CD4-positive, alpha-beta T cell treated with Interleukin-10 for 1 hour (primary cell): ENCODE measurements at places on chromosomes 4 and X.

GRCh38 chr4:138259271-138259670, 17.1 kb upstream of the SLC7A11 start:
- DNase-seq: no peak

- no peak for DNase-seq
Observed at GRCh38 chrX:70129816-70130215, 3.4 kb upstream of the IGBP1 start.

DNA sequence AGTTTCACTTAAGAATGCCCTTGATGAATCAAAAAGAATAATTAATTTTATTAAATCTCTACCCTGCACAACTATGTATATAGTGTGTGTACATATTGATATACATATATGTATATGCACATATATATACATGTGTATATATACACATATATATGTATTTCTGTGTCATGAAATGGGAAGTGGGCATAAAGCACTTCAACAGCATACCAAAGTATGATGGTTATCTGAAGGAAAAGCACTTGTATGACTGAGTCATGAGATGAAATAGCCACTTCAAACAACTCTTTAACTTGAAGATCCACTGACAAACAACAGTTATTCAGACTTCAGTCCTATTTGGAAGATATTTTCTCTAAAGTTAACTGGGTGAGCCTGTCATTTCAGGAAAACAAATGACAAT, 16.3 kb downstream of the RNF128 start:
- DNase-seq: no peak

DNA sequence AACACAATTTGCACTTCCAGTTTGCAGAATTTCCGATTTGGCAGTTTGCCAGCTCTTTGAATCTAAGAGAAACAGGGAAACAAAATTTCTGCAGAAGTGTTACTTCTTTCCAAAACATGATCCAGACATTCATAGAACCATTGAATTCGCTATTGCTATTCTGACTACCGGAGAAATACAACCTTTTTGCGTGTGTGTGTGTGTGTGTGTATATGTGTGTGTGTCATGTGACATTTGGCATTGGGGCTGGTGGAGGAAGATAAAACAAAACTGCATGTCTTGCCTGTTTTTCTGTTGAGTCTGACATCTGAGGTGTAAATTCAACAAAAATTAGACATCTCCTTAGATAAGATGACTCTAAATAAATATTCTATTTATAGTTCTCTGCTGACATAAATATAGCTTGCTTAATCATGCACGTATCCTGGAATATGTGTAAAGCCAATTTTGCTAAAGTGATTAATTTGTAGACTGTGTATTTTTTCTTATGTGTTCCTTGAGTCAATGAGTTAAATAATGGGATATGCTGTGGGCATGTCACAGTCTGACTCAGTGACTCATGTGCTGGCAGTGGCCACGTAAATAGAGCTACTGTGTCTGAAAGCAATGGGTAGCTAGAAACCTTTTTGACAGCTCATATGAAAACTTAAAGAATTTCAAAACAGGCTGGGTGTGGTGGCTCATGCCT, 98.9 kb downstream of the HPGD start:
- DNase-seq: peak; percentile 3

- no peak for DNase-seq
Observed at GRCh38 chr4:73919691-73920090, 50.5 kb downstream of the CXCL1 start.

- DNase-seq: no peak
Observed at GRCh38 chrX:130566028-130566683, 164.4 kb downstream of the RBMX2 start.

- no peak for DNase-seq
Observed at GRCh38 chr4:88204882-88205281, 46.4 kb upstream of the ABCG2 start.

- no peak for DNase-seq
Observed at GRCh38 chr4:76216975-76217814, 3.6 kb upstream of the SCARB2 start.

GRCh38 chrX:45527834-45528233, 327.2 kb upstream of the DIPK2B start:
- no peak for DNase-seq

DNA sequence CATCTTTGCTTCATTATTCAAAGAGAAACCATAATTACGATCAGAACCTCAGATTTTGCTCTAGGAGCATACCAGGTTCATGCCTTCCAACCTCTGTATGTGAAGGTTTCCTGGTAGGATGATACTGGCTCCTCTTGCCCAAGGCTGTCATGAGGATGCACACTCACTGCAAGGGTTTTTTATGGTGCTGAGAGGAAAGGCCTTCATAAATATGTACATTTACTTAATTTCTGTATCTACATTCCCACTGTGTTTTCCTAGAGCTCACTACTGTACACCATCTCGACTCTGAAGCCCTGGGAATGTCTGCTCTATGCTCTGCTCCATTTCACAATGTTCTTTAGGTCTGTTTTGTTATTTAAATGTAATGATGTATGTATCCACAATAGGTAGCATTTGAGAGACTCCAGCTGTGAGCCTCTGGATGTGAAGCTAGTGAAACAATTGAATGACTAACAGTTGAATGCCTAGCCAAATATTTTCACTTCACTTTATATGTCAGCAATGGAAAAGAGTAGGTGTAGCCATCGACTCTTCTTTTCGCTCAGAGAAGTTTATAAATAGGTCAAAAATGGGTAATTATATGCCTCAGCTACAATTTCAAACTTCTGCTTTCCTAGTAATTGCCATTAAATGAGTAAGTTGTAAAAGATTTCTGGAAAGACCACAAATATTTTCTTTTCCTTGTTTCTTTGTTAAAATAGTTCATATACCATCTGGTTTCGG, 228.0 kb downstream of the PALLD start:
- no peak for DNase-seq

DNA sequence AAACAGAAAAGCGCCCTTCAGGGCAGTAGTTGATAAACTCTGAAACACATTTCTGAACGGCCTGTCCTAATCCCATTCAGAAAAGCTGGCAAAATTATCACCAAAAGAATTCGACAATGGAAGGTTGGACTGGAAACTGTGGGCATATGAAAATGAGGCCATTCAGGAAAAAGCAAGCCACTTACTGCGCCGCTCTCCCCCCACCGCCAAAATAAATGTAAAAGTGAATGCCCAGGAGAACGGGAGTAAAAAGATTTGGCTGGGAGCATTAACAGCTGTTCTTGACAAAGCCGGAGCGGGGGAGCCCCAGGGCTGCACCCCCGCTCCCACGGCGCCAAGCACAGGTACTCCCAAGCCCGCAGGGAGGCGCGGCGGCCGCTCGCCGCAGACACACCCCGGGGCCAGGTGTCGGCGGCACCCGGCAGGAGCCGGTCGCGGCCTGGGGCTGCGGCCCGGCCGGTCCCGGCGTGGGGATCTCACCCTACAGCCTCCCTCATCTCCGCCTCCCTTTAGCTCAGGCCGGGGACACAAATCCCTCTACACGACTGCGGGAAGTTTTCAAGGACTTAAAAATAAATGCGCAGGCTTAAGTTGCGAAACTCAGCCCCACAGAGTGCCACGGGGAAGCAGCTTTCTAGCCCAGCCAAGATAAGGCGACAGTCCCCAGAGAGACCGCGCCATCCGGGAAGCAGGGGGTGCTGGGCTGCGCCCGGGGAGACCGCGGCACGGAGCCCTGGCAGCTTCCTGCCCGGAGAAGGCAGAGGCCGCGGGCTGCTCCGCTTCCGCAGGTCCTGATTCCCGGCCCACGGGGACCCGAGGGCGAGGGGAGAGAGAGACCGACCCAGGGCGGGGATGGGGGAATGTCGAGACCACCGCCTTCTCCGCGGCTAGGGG, 593 bp downstream of the SH3RF1 start:
- DNase-seq: no peak

DNA sequence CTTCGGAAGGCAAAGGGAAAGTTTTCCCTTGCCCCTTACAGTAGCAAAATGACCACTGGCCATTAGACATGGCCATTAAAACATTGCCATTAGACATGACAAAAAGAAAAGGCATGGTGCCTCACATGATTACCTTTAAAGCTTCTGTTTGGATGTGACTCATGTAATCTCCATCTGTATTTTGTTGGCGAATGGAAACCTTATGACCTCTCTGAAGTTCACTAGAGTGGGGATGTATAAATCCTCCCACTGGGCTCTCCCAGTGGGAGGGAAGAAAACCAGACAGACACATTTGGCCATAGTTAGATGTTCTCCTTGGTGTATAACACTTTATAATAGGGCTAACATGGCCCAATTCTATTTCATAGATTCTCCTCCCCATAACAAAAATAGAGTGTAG, 152.6 kb downstream of the MAGEB17 start:
- DNase-seq: no peak

DNA sequence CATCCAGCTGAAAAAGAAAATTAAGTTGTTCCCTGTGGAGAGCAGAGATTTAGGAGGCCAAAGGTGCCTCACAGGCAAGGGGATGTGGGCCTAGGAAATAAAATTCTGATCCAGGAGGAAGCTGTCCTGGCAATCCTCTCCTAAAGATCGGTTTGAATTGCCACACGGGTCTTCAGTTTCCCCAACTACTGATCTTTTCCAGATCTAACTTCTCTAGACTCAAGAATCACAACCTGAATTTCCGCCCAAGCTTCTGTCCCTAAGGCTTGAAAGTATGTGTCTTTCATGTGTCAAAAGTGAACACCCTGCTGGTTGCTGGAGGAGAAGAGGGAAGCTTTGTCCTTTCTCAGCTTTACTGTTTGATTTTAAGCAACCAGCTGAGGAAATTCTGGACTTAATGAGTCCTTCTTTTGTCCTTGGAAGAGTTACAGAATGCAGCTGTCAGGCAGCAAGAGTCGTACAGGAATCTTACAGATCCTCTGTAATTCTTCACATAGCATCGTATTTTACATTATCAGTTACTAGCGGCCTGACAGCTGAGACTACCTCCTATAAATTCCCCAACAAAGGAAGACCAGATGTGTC, 93.8 kb downstream of the INPP4B start:
- DNase-seq: no peak
